Lung (tissue), 17 donors: ENCODE measurements at places on chromosomes 12 and 14.

DNA sequence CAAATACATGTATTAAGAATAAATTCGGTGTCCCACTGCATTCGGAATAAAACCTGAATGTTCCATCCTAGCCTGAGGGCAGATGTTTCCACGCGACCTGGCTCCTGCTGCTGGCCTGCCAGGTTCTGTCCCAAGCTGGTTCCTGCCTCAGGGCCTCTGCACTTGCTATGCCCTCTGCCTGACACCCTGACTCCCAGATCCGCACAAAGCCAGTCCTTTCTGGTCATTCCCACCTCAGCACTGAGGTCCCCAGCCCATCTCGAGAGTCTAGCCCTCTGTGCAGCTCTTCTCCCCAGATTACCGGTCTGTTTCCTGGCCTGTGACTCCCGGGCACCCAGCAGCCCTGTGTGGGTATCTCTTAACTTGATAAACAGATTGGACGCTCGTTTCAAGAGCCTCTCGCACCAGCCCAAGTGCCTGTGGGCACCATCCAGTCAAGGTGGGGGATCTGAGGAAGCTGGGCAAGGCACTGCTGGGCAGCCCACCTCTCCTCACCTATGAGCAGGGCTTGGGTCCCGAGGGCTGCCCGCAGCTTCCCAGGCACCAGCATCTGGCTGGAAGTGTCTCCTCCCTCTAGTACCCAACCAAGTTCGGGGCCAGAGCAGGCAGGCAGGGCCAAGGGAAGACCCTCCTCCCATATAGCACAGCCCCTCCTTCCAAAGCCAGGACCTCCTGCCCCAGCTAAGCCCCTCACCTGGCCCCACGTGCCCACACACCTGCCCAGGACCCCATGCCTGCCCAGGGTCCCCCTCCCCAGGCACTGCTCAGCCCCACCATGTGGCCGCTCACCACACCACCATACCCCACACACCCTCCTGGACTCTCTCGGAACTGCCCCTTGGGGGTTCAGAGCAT lies 132.2 kb downstream of the NCOR2 start:
- DNase-seq, result no peak

DNA sequence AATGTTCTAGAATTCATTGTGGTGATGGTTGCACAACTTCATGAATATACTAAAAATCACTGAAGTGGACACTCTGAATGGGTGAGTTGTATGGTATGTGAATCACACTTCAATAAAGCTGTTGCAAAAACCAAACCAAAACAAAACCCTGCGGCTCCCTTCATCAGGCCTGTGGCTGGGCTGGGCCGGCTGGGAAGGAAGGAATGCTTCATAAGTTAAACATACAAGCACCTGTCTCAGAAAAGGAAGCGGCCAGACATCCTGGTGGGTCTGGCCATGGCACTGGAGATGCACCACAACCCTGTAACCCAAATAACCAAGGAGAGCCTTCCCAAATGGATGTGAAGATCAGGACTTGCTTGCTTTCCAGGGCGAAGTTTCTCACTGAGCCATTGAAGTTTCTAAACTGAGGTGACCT lies 34.9 kb downstream of the TTC7B start:
- DNase-seq, result no peak

DNA sequence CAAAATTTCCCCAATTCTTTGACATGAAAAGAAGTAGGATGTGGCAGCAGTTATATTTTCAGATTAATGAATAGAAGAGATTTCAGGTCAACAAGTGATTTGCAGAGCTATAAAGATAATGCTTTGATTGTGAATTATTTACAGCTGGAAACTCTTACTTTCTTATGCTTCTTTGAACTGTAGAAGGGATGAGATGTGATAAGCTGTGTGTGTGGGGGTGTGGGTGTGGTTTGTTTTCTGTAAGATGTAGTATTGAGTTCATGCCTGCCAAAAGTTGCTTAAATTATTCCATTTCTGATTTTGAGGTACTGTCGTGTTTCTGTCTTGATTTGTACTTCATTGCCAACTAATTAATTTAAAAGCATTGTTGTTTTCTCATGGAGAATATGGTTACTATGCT lies 22.7 kb downstream of the AEBP2 start:
- DNase-seq, result no peak

DNA sequence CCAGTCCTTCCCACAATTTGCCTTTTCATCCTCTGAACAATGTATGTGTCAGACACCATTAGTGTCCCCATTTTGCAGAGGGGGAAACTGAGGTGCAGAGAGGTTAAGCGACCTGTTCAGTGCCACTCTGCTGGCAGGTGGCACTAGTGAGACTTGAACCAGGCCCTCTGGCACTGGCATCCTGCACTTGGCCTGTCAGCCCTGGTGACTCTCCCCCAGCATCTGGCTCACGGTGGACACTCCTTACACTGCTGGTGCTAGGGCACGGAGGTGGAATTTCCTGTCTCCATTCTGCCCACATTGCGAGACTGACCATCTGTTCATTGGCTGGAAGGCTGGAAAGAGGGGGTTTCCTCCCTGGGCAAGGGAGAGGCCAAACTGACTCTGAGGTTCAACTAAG lies 48.7 kb downstream of the CCNK start:
- no peak for DNase-seq

DNA sequence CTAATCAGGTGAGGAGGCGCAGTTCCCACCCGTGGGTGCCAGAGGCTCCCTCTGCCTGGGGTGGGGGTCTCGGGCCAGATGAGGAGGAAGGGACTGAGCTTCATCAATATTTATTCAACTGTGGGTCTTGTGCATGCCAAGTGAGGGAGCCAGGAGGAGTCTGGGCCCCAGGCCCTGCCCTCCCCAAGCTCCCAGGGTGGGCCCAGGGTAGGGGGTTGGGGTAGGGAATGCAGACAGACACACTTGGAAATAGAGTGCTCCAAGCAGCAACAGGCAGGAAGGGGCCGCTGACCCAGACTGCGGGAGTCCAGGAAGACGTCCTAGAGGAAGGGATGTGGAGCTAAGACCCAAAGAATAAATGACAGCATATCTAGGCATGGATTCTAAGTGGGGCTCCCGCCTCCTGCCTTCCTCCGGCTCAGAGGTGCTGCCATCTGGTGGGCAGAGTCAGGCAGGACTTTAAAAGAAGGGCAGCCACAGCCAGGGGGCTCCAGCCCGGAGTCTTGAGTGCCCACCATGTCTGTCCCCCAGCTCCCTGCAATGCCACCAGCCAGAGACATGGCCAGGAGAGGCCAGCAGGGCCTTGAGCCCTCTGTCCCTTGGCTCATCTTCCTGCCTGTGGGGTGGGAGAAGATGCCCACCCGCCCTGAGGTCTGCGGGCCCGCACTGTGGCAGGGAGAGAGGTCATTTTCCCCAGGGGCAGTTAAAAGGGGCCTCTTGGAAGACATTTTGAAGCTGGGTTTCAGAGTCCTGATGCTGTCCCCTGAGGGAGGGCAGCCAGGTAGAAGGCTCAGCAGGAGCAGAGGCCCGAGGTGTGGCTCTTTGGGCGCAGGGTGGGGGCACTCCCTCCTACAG lies 70.1 kb downstream of the PHETA1 start:
- DNase-seq, result peak; percentile 80
